Activated CD4-positive, alpha-beta T cell treated with anti-CD3 and anti-CD28 coated beads, Interleukin-2, amount 10 ng/mL, durations not matched to agents 7 days and 5 days (primary cell): ENCODE measurements at places on chromosomes 7 and 10.

GRCh38 chr10:12636571-12636970 lies 287.2 kb downstream of the CAMK1D start:
- H3K27ac ChIP-seq = no peak overlapping the region
- DNase-seq = no peak
- no peaks in the 10 kb centered on the region for H3K27me3 ChIP-seq
- H3K36me3 ChIP-seq = no peaks in the 10 kb centered on the region

DNA sequence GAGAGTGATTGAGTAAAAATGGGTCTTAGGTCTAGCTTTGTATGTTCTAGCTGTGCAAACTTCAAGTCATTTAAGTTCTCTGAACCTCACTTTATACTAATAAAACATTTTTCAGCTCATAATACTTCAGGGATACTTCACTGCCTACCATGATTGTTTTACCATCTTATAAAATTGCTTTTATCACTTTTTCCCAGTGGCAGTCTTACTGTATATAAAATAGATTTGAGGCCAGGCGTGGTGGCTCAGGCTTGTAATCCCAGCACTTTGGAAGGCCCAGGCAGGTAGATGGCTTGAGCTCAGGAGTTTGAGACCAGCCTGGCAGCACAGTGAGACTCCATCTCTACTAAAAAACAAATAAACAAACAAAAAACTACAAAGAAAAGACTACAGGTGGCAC lies 17.4 kb downstream of the FGL2 start:
- H3K36me3 ChIP-seq = peaks cover 3% of the 10 kb centered on the region
- no peaks in the 10 kb centered on the region for H3K4me1 ChIP-seq
- no peak for DNase-seq
- no peak overlapping the region for H3K4me3 ChIP-seq
- no peak overlapping the region for H3K27ac ChIP-seq
- H3K27me3 ChIP-seq = no peaks in the 10 kb centered on the region

DNA sequence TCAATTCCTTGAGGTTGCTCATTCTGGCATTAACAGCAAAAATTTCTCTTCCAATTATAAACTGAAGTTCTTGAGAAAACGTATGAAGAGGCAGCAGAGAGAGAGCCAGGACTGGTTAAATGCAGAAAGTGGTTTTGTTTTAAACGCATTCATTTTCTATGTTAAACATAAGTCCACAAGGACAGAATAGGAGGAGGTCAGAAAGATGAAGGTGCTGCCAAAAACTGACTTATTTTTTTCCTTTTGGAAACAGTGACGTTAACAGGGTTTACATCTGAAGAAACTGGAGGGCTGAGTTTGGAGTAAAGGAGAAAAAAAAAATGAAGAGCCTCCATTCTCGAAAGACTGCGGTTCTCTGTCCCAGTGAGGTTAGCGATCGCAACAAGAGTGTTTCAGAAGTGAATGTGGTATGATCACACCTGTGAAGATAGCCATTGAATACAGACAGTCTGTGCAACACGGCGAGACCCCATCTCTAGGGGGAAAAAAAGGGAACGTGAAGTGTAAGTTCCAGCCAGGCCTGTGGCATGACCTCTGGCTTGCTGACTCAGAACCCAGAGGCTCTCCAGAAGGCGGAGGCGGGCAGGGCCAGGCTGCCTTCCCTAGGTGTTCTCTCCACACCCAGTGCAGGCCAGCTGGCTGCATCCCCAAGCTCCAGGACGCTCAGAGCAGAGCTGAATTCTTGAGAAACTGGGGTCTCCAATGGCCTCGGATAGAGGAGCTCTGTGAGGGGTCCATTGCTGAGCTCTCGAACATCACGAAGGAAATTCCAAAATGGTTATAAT lies 84.0 kb downstream of the CHST15 start:
- no peaks in the 10 kb centered on the region for H3K27me3 ChIP-seq
- H3K4me3 ChIP-seq = no peak overlapping the region
- no peak overlapping the region for H3K27ac ChIP-seq

- peaks cover 26% of the 10 kb centered on the region for H3K36me3 ChIP-seq
- no peak overlapping the region for H3K4me3 ChIP-seq
- no peak overlapping the region for H3K27ac ChIP-seq
- H3K27me3 ChIP-seq = no peaks in the 10 kb centered on the region
- peaks cover 44% of the 10 kb centered on the region for H3K4me1 ChIP-seq
Observed at GRCh38 chr10:7513455-7513854, 102.6 kb upstream of the SFMBT2 start.

GRCh38 chr7:26857506-26858240 lies 6.7 kb downstream of the SKAP2 start:
- H3K4me1 ChIP-seq = peaks cover 4% of the 10 kb centered on the region
- no peak for DNase-seq
- no peak overlapping the region for H3K27ac ChIP-seq

DNA sequence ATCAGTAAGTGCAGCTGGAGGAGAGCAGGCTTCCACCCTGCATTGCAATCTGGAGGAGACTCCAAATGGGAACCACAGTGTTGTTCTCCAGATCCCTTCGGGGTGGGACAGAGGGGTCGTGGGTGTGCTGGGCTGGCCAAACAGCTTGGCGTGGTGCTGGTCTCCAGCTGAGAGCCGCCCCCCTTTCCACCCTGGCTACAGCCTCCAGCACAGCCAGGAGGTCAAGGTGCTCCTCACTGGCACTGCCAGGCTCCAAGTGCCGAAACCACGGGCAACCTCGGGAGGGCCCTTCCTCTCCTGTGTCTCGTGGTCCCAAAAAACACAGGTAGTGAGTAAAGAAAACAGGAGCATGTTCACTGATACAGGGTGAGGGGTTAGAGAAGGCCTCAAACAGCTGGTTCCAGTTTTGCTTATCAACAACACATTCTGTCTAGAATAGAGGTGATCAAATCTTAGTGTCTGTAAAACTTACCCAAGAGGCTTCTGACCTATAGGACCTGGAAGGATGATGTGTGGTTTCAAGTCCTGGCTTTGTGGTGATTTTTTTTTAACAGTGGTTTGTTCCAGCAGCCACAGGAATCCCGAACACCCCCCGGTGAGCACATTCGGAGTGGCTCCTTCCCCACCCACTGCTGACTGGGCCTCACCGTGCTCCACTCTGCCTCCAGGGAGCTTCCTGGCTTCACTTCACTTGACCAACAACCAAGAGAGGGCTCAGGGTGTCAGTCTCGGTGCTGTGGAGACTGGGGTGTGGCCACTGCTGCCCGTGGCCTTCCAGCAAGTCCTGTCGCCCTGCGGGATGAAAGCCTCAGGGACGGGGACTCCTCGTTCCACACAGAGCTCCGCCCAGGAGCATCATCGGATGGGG lies 31.2 kb upstream of the EN2 start:
- peaks cover 7% of the 10 kb centered on the region for H3K27me3 ChIP-seq
- H3K27ac ChIP-seq = no peak overlapping the region
- H3K4me1 ChIP-seq = no peaks in the 10 kb centered on the region
- H3K4me3 ChIP-seq = no peak overlapping the region

- no peak overlapping the region for H3K4me3 ChIP-seq
- H3K27me3 ChIP-seq = peaks cover 8% of the 10 kb centered on the region
- H3K27ac ChIP-seq = no peak overlapping the region
- H3K36me3 ChIP-seq = peaks cover 11% of the 10 kb centered on the region
- no peak for DNase-seq
Observed at GRCh38 chr10:35092851-35093250, 2.7 kb upstream of the CUL2 start.
